GM13976 (cell line): ENCODE measurements at places on chromosomes 3 and 15.
A peak's percentile ranks its signal among the peaks of the same experiment; 100 is the strongest.

DNA sequence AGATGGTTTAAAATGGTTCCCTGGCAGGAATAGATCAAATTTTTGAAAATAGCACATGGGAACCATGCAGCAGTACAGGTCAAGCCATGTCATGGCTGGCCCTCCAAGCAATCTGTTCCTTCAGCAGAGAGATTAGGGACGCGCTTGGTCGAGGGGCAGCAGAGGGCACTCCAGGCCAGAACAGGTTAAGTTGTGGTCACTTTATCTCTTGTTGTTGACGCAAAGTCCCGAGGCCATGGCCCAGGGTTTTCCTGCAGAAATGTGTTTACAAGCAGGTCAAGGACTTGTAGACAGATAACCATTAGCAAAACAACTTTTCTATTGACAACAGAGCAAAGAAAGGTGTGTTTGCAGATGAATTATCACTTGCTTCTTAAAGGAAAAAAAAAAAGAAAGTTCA is 570.0 kb upstream of the NR2F2 start:
- DNase-seq = no peak

DNA sequence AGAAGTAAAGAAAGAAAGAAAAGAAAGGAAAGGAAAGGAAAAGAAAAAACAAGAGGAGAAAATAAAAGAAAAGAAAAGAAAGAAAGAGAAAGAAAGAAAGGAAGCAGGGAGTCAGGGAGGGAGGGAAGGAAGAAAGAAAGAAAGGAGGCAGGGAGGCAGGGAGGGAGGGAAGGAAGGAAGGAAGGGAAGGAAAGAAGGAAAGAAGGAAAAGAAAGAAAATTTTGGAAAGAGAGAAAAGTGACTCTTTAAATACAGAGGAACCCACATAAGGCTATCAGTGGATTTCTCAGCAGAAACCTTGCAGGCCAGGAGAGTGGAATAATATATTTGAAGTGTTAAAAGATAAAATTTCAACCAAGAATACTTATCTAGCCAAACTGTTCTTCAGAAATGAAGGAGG is 44.2 kb upstream of the GNB4 start:
- no peak for DNase-seq

DNA sequence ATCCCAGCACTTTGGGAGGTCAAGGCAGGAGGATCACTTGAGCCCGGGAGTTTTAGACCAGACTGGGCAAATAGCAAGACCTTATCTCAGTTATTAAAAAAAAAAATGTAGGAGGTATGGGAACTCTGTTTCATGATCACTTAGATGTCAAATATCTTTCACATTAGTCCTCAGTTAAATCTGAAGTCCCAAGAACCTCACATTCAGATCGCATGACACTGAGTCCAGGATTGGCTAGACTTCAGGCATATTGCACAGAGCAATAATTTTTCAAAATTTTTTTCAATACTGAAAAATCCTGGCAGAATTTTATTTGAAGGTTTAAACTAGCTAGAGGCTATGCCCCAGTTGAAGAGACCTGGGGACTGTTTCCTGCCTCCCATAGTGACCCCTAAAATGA is 56.3 kb upstream of the ZNF148 start:
- no peak for DNase-seq

DNA sequence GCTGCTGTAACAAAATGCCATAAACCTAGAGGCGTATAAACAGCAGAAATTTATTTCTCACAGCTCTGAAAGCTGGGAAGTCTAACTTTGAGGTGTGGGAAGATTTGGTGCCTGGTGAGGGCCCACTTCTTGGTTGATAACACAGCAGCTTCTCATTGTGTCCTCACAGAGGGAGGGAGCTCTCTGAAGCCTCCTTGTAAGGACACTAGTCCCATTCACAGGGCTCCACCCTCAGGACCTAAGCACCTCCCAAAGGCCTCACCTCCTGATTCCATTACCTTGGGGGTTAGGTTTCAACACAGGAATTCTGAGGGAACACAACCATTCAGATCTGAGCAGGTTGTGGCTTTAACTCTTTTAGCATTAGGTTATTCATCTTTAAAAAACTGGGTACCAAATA is 380.3 kb upstream of the ATP10A start:
- no peak for DNase-seq

DNA sequence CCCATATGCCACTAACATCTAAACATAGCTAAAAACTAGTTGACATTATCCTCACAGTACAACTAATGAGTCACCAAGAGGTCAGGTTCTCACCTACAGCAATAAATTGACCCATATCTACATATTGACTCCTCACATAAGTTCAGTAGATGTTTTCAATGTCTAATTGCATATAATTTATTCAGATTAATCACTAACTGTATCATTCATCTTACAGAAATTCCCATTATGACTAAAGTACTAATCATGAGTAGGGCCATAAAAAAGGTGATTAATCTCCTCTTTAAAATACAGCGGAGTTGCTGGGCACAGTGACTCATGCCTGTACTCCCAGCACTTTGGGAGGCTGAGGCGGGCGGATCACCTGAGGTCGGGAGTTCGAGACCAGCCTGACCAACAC is 82.4 kb upstream of the ST3GAL6 start:
- DNase-seq = no peak

DNA sequence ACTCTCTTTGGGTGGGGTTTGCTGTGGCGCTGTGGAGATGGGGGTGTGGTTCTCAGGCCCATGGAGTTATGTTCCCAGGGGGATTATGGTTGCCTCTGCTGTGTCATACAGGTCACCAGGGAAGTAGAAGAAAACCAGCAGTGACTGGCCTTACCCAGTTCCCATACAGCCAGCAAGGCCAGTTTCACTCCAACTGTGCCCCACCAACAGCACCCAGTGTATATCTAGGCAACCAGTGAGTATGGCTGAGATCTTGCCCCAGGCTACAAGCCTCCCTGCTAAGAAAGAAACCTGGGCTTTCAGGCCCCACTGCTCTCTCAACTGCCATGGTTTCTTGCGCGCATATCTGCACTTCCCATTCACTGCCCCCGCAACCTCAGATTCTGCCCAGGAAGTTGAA is 31.4 kb upstream of the RARB start:
- DNase-seq = no peak

DNA sequence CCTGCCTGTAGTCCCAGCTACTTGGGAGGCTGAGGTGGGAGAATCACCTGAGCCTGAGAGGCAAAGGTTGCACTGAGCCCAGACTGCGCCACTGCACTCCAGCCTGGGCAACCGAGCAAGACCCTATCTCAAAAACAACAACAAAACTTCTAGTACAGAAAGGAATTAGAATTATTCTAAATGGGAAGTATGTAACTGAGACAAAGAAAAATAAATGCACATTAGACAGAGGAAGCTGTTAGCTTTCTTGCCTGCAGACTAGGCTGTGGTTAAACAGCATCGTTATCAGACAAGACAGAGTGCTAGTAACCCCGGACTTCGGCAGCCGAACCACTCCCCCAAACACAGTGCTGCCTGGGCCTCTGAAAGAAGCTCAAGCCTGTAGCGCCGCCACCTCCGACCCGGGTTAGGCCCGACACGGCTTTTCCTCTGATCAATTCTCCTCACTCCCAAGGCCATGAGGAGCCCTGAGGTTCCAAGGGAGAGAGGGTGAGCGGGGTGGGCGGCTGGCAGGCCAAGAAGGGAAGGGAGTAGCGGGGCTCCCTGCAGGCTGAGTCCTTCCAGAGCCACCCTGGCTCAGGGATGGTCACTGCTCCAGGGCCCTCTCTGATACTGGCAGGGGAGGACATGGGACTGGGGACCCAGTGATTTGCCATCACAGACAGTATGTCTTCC is 44.8 kb upstream of the MUC4 start:
- no peak for DNase-seq

DNA sequence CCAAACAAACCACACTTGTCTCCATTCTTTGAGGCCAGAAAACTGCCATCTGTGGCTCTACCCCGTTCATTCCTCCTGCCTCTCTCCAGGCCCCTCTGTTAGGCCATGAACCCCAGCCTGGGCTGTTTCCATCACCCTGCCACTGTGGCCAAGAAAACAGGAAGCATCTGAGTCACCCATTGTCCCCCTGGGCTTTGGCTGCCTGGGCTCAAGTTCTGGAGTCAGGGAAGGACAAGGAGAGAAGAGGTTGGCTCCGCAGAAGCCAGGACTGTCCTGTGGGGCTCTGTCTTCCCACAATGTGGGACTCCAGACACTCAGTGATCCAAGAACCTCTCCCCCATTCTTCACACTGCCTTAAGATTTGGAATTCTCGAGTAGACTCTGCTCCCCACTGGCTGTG is 14.8 kb upstream of the LCTL start:
- DNase-seq = no peak

- DNase-seq = peak; percentile 51
Observed at GRCh38 chr3:165206454-165207266, 10.5 kb upstream of the SLITRK3 start.

DNA sequence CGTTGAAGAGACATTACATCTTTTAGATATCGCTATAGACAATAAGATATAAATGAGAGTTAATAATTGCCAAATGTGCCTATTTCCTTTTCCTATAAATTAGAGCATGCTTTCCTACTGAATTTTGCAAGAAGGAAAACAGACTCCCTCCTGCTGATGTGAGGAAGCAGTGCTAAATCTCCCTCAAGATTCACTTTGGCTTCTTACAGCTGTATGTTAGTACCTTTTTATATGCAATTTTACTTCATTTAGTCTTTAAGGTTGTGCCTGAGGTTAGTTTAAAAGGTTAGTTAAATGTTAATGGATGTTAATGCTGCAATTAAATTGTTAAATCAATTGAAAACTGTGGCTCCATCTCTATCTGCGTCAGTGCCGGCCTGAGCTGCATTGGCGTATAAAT is 728.8 kb downstream of the NR2F2 start:
- DNase-seq = no peak

- DNase-seq = no peak
Observed at GRCh38 chr3:52218454-52218853, 7.0 kb downstream of the TLR9 start.

- DNase-seq = no peak
Observed at GRCh38 chr3:185959609-185960521, 22.1 kb upstream of the TRA2B start.

GRCh38 chr3:190125436-190126068 is 4.9 kb upstream of the P3H2 start:
- DNase-seq = no peak

GRCh38 chr3:50236484-50237132 is 604 bp downstream of the GNAI2 start:
- no peak for DNase-seq

DNA sequence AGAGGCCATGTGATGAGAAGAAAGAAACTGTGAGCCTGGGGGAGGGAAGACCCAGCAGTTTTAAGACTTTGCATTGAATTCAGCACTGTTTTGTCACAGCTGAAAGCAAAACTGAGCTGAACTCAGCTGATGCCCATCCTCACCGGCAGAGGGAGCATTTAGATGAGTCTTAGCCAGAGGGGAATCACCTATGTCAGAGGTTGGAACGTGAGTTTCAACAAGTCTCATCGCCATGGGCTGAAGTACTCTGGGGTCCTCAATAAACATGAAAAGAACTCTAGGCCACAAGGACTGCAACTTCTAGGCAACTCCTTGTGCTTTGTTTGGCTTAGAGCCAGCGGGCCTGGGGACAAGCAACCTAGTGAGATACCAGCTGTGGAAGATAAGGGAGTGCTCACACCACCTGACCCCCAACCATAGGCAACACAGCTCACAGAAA is 324.5 kb downstream of the TBL1XR1 start:
- DNase-seq = peak; percentile 41

- no peak for DNase-seq
Observed at GRCh38 chr15:83491486-83491885, 44.3 kb downstream of the SH3GL3 start.

DNA sequence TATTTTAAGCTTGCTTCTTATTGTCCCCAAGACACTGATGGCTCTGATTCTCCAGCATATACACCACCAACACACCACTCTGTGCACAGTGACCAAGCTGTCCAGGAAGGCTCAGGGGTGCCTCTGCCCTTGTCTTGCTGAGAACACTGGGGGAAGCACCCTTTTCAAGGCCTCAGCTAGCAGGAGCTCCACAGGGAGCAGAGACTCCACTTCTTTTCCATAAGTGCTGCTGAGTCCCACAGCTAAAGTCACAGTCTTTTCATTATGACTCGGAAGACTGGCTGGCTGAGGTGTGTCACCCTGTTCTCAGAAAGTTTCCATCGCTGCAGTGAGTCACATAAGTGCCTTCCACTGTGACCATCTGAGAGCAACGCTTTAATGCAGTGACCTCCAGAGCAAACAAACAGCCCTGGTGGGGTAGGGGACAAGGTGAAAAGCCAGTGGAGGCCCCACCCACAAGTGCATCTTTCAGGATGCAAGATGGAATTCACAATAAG is 226.9 kb upstream of the CHRNA7 start:
- no peak for DNase-seq

- no peak for DNase-seq
Observed at GRCh38 chr3:137866933-137867332, 102.8 kb downstream of the SOX14 start.

- DNase-seq = no peak
Observed at GRCh38 chr15:58442122-58442521, 10.3 kb downstream of the LIPC start.

GRCh38 chr3:37272741-37273140 is 98.4 kb upstream of the LRRFIP2 start:
- no peak for DNase-seq

- DNase-seq = no peak
Observed at GRCh38 chr3:161700998-161701397, 204.4 kb downstream of the OTOL1 start.

DNA sequence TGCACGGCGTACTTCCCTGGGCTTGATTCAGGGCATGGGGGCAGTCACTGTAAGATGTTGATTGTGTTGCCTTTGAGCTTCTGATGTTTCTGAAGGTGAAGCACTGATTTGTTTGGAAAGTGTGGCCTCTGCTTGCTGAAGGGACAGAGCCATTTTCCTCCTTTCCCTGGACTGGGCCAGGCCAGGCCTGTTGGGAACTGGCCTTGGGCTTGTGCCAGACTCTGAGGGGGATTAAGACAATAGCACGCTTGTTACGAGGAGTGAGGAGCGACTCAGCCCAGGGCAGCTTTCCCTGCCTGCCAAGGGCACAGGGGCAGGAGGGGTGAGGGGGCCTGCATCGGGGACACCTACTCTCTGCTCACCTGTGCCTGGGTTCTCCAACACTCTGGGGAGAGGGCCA is 42.9 kb downstream of the LINGO1 start:
- DNase-seq = no peak

- DNase-seq = peak; percentile 23
Observed at GRCh38 chr3:134211797-134212196, 38.9 kb downstream of the RYK start.

DNA sequence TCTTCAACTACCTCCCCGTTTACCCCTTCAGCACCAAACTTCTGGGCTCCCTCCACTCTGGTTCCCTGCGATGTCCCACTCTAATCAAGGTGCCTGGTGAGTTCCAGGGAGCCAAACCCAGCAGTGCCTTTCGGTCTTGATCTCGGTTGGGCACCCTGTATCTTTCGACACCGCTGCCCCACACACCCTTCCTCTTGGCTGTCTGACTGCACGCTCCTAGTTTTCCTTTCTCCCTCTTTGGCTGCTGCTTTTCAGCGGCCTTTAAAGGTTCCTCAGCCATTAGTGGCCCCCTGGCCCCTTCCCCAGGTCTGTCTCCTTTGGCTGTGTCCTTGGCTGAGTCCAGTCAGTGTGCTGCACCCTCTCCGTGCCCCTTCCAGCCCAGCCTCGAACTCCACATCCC is 784 bp downstream of the TTLL3 start:
- DNase-seq = no peak
